Fibroblast of villous mesenchyme (primary cell): ENCODE measurements at places on chromosomes 3 and 15. TPM values are rescaled to one million over a fixed set of nuclear protein-coding genes. Genes with fewer than 3 reads are reported as not detected.

STAC gene
- total RNA-seq = 0.32 and 0.43 TPM in 2 replicates

SI gene
- total RNA-seq = not detected in 2 replicates

TMEM40 gene
- under 0.01 TPM in 1 of 2 replicates, not detected in the other for total RNA-seq

SH2D7 gene
- not detected in 2 replicates for total RNA-seq

FEZF2 gene
- not detected in 2 replicates for total RNA-seq

ITIH3 gene
- 1.6 and 8.2 TPM in 2 replicates for total RNA-seq

PIGX gene
- total RNA-seq = 18.0 and 31.1 TPM in 2 replicates

SPSB4 gene
- not detected in 2 replicates for total RNA-seq

CACNA2D2 gene
- total RNA-seq = not detected in 2 replicates

GPR149 gene
- total RNA-seq = not detected in 2 replicates

CACNA2D3 gene
- total RNA-seq = 3.2 and 4.3 TPM in 2 replicates

TFRC gene
- 71.8 and 150 TPM in 2 replicates for total RNA-seq

SLC9C1 gene
- total RNA-seq = under 0.01 TPM in 1 of 2 replicates, not detected in the other

ADGRG7 gene
- not detected in 2 replicates for total RNA-seq

MST1 gene
- total RNA-seq = 1.7 and 5.2 TPM in 2 replicates

C3orf62 gene
- 1.3 and 2.3 TPM in 2 replicates for total RNA-seq

PIF1 gene
- total RNA-seq = 9.7 and 11.2 TPM in 2 replicates

DPPA4 gene
- total RNA-seq = not detected in 2 replicates

SERPINI2 gene
- total RNA-seq = not detected in 2 replicates

ITPR1 gene
- total RNA-seq = 13.9 and 16.4 TPM in 2 replicates

MESP1 gene
- under 0.01 TPM in 2 replicates for total RNA-seq

SAMMSON gene
- not detected in 2 replicates for total RNA-seq

GPR176 gene
- total RNA-seq = 111 and 120 TPM in 2 replicates

C3orf22 gene
- not detected in 2 replicates for total RNA-seq

SLC2A2 gene
- total RNA-seq = under 0.01 TPM in 1 of 2 replicates, not detected in the other

CHST2 gene
- total RNA-seq = 22.5 and 40.2 TPM in 2 replicates

PAQR9 gene
- not detected in 2 replicates for total RNA-seq

NTRK3 gene
- total RNA-seq = 0.32 TPM in 1 of 2 replicates, not detected in the other

C3orf80 gene
- total RNA-seq = 0.86 and 3.2 TPM in 2 replicates

CAPN3 gene
- 0.64 and 2.6 TPM in 2 replicates for total RNA-seq

GPR156 gene
- 0.43 and 1.3 TPM in 2 replicates for total RNA-seq

TAGLN3 gene
- under 0.01 TPM in 1 of 2 replicates, not detected in the other for total RNA-seq

TTLL13 gene
- total RNA-seq = under 0.01 and 0.32 TPM in 2 replicates

ALDH1L1 gene
- total RNA-seq = 0.32 and 3.9 TPM in 2 replicates

ALDH1A3 gene
- total RNA-seq = 42.7 and 46.7 TPM in 2 replicates

COL6A6 gene
- total RNA-seq = under 0.01 TPM in 1 of 2 replicates, not detected in the other

BCHE gene
- 1.6 and 2.6 TPM in 2 replicates for total RNA-seq
